ENCODE measurements at places on chromosomes 7 and 10.

DNA sequence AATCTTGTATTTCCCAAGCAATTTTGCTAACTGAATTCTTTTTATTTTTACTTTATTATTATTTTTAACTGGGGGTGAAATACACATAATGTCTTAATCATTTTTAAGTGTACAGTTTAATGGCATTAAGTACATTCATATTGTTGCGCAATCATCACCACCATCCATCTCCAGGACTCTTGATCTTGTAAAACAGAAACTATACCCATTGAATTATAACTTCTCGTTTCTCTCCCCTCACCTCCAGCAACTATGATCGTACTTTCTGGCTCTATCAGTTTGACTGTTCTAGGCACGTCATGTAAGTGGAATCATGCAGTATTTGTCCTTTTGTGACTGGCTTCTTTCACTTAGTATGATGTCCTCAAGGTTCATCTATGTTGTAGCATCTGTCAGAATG, 108.8 kb downstream of the ARL5B start:
- DNase-seq, result no peak

DNA sequence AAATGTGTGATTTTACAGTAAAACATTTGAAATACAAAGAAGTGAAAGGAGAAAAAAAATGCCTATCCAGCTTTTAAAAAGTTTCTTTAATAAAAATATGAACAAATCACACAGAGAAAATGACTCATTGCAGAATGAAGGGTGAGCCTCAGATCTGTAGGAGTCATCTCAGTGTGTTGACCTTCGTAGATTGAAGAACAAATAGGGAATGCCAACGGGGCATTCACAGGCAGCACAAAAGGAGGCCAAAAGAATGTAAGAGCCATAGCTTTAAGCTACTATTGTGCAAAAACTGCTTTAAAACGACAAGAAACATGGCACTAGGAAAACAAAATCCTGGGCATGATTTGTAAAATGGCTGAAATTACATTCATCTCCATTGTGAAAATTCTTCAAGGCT, 782.7 kb upstream of the CELF2 start:
- DNase-seq, result no peak

GRCh38 chr10:15814565-15814964, 45.7 kb downstream of the MINDY3 start:
- DNase-seq, result no peak

- peak; percentile 58 for DNase-seq
Measured at GRCh38 chr7:618539-619367, 99.1 kb upstream of the PDGFA start.

- no peak for DNase-seq
Measured at GRCh38 chr7:1857487-1858421, 187.7 kb downstream of the ELFN1 start.

DNA sequence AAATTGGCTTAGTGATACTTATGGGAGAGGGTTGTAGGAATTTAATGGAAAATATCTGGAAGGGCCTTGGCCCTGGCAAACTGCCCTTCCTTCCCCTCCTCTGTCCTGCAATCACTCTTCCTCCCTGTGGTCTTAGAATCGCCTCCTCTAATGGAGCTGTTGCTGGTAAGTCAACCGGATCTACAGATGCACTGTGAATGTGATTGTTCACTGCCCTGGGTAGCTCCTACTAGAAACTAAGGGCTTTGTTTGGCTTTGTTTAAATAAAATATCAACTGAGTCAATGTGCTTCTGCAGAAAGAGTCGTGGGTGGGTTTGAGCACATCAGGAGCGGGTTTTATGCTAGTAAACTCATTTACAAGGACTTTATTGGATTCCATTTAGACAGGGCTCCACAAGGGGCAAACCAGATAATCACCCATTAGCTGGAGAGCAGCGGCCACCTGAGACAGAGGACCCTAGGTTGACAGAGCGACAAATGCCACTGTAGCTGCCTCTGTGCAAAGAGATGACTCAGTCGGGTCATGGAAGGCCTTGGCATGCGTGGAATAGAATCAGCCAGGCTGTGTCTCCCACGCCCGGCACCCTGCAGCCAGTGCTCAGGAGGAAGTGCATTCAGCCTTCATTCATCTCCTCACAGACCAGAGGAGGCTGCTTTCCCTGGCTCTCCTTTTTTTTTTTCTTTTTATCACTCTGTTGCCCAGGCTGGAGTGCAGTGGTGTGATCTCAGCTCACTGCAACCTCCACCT, 97.9 kb downstream of the GAD2 start:
- no peak for DNase-seq

- no peak for DNase-seq
Measured at GRCh38 chr10:60043561-60044241, 137.3 kb upstream of the CCDC6 start.

- no peak for DNase-seq
Measured at GRCh38 chr10:76839276-76839675, 798.3 kb downstream of the KCNMA1 start.

All from inflammatory macrophage (primary cell).